ENCODE measurements at places on chromosomes 12 and 14.

DNA sequence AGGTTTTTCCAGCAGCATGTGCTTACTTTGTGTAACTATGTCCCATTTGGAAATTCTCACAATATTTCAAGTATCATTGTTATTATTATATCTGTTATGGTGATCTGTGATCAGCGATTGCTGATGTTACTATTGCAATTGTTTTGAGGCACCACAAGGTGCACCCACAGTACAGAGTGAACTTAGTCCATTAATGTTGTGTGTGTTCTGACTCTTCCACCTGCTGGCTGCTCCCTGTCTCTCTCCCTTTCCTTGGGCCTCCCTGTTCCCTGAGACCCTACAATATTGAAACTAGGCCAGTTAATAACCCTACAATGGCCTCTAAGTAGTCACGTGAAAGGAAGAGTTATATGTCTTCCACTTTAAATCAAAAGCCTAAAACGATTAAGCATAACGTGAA, 153.9 kb downstream of the PIK3C2G start:
- DNase-seq = no peak

- DNase-seq = no peak
Observed at GRCh38 chr12:107418981-107419380, 266.6 kb upstream of the PWP1 start.

DNA sequence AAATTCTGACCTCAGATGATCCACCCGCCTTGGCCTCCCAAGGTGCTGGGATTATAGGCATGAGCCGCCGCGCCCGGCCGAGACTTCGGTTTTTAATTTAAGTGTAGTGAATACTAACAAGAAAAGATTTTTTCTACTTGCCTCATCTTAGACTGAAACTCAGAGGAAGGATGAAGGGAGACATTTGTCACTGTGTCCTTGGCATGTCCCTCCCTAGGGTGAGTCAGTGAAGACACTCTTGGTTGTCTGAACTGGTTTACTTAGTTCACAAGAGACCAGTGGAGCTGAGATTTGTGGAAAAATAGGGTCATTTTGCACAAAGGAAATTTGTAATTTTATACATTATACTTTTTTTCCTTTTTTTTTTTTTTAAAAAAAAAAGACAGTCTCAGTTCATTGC, 13.5 kb downstream of the C12orf71 start:
- DNase-seq = no peak

DNA sequence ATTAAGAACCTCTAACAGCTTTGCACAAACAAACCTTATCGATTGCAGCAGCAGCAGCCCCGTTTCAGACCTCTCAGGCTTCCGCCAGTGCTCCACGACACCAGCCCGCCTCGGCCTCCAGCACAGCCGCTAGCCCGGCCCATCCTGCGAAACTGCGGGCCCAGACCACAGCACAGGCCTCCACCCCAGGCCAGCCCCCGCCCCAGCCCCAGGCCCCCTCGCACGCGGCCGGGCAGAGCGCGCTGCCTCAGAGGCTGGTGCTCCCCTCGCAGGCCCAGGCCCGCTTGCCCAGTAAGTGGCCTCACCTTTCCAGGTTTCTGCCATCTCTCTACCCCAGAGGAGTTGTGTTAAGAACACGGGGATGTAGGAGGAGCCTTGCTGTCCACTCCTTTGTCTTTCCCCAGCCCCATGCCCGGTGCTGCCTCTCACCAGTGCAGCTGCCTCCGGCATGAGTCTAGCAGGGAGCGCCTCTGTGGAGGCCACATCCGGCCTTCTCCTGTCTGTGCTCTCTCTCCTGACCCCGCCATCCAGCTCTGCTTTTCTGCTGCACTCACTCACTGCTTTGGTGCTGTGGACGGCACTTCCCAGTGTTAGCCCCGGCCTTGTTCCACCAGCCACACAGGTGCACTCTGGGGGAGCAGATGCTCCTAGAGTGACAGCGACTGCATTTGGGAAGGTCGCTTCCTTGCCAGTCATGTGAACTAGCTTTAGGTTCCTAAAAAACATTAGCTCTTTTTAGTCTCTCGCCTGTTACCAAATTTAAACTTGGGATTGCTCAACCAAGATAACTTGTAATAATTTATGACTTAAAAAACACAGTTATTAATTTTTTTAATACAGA, 71.5 kb downstream of the EP400 start:
- DNase-seq = no peak

- DNase-seq = no peak
Observed at GRCh38 chr14:99741227-99741976, 51.8 kb upstream of the EML1 start.

- DNase-seq = no peak
Observed at GRCh38 chr12:103745962-103746361, 95.1 kb downstream of the NT5DC3 start.

GRCh38 chr14:106790189-106791036, 1264.0 kb downstream of the TMEM121 start:
- peak; percentile 49 for DNase-seq

DNA sequence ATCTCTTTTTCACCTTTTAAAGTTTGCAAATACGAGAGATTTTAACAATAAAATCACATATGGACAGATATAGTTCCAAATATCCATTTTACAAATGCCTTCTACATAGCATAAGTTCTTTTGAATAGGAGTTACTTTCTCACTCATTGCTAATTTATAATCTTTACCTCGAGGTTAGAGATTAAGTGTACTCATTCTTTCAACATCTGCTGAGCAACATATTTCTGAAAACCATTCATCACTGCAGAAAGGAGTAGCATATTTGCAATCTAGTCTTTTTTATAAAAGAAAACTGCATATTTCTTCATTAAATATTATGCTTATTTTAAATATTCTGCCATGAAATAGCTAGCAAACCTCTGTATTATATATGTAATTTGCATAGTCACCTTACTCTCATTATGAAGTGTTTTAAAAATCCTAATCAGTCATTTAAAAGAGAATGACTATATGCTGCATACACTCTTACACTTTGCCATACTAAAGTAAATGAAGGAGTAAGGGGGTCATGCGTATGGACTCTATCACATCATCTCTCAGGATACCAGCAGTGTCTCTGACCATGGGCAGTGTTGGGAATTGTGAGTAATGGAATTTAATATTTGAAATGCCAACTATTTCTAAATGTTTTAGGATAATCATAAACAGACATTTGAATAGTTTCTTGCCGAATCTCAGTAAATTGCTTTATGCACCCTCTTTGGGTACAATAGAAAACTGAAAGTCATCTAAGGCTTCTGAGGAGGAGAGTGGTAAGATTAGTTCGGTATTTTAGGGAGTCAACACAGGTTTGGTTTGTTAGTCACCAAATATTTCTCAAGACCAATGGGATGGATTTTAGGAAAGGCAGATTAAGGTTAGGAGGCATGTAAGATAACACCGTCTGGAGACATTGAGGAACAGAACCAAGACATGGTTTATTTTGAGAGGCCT, 524.8 kb upstream of the ATP2B1 start:
- no peak for DNase-seq

GRCh38 chr14:102013669-102014200, 49.4 kb downstream of the DYNC1H1 start:
- no peak for DNase-seq

GRCh38 chr12:26697217-26697616, 135.8 kb downstream of the ITPR2 start:
- no peak for DNase-seq

- no peak for DNase-seq
Observed at GRCh38 chr14:96944297-96944696, 147.1 kb downstream of the VRK1 start.

- DNase-seq = no peak
Observed at GRCh38 chr14:90546767-90547166, 149.9 kb downstream of the CALM1 start.

GRCh38 chr14:34964977-34965764, 17.6 kb upstream of the SRP54 start:
- no peak for DNase-seq

DNA sequence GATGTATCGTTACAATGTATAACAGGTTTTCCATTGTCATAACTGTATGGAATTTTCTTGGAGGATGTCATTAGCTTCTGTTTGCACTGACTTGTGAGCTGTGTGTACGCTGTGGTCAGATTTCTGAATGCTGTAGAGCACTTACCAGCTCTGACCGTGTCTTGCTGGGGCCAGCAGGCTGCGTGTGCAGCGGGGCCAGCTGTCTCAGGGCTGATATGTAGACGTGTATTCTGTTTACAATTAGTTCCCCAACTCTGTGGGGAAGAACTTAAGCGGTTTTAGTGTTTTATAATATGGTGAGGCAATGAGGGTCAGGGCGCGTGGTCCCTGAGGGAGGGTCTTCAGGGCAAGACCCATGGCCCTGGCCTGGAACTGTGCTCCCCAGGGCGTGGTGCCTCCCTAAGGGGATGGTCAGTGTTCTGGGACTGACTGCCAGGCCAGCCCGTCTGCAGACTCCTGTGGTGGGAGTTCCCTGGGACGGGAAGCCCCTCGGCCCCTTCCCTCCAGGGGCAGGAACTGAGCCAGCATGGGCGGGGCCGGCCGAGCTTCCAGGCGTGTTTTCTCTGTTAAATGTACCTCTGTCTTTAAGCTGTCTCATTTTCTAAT, 18.7 kb downstream of the XRCC3 start:
- DNase-seq = no peak

- DNase-seq = no peak
Observed at GRCh38 chr12:52903855-52904508, 894 bp downstream of the KRT8 start.

DNA sequence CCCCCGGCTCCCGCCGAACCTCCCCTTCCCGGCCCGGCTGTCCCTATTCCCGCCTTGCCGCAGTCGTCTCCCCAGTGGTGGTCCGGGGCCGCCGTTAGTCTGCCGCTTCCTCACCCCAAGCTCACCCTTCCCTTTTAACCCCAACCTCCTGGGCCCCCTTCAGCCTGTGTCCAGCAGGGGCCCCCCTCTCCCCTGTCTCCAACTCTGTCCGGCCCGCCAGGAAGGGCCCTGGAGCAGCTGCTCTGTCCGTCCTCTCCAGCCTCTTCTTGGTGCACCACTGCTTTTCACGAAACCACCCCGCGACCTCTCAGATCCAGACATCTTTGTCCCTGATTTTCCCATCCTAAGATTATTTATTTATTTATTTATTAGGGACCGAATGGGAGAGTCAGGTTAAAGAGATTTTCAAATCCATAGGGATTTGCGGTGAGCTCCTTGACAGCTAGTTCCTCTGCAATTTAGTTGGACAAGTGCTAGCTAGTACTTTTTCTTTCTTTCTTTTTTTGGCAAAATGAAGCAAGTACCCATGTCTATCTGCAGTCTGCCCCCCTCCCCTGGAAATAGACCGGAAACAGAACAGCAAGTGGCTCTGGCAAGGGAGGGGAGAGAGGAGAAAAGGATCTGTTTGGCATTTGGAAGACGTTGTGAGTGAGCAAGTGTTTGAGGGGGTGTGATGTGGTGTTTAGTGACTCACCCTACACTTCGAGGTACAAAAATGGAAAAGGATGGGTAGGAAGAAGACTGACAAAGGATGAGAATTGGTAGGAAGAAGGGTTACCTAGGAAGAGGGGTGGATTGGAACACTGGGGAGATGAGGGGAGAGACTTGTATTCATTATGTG, 632 bp downstream of the UBR7 start:
- no peak for DNase-seq

- no peak for DNase-seq
Observed at GRCh38 chr12:14111230-14111865, 129.9 kb upstream of the GRIN2B start.

- DNase-seq = no peak
Observed at GRCh38 chr12:52120951-52121823, 41.7 kb downstream of the SMIM41 start.

GRCh38 chr14:35020713-35021112, 25.4 kb upstream of the FAM177A1 start:
- DNase-seq = no peak

DNA sequence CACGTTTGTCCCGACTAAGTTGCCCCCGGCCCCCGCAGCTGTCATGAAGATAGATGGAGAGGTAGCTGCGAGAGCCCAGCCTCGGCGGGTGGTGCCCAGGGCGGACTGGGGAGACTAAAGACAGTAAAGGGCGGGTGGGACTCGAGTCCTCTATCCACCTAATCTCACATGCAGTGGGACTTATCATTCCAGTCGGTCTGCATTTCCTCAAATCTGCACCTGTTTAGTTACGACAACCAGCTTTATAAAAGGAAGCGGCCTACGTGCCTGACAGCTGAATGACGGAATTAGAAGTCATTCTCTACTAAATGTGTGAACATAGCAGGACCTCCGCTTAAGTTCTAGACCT, 109.8 kb upstream of the EGLN3 start:
- DNase-seq = no peak

- no peak for DNase-seq
Observed at GRCh38 chr12:114404083-114404925, 1.6 kb downstream of the TBX5 start.

- DNase-seq = no peak
Observed at GRCh38 chr14:60621386-60621785, 27.9 kb downstream of the SIX1 start.

DNA sequence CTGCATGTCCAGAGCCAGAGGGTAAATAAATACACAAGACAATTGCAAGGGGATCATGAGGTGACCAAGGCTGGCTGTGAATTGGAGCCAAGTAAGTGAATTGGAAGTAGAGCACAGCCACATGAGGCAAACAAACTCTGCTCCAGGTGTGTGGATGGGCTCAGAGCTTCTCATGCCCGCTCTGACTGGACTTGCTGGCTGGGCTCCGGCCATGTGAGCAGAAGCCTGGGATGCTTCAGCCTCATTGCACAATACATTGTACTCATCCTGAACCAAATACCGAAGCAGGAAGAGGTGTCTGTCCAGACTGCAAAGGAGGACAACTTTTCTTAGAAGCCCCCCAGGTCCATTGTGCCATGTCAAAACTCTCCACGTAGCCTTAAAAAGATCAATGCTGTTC, 193.0 kb downstream of the TTC8 start:
- no peak for DNase-seq

DNA sequence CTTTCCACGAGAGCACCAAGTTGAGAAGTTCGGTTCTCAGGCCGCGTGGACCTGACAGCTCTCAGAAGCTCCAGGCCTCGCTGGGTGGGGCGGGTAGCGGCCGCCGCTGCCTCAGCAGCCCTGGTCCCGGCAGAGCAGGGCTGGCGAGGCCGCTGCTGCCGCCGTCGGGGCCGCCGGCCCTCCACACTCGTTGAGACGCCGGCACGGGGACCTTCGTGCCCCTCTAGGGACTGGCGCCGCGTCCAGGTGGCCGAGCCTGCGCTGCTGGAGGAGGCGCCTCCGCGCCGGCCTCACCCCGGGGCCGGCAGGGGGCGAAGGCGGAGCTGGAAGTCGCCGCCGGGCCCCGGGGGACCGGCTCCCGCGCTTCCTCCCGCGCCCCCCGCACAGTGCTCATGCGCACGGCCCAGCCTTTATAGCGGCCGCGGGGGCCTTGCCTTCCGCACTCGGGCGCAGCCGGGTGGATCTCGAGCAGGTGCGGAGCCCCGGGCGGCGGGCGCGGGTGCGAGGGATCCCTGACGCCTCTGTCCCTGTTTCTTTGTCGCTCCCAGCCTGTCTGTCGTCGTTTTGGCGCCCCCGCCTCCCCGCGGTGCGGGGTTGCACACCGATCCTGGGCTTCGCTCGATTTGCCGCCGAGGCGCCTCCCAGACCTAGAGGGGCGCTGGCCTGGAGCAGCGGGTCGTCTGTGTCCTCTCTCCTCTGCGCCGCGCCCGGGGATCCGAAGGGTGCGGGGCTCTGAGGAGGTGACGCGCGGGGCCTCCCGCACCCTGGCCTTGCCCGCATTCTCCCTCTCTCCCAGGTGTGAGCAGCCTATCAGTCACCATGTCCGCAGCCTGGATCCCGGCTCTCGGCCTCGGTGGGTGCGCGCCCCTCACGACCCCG, at the start of gene COCH:
TSS of gene COCH (plus strand) at position 440 of the 879 bp plus-strand sequence. CDS start at position 820, 380 bp downstream.
- peak; percentile 17 for DNase-seq

- no peak for DNase-seq
Observed at GRCh38 chr12:32671930-32672780, 6.9 kb upstream of the DNM1L start.

GRCh38 chr12:95740751-95741150, 49.8 kb downstream of the NTN4 start:
- no peak for DNase-seq

Data from activated naive CD4-positive, alpha-beta T cell (primary cell).